ENCODE measurements at places on chromosomes 6 and 20.

- no peak for DNase-seq
Measured at GRCh38 chr6:108556250-108556649, 4.5 kb upstream of the FOXO3 start.

GRCh38 chr6:30754631-30755030 lies 10.3 kb upstream of the IER3 start:
- no peak for DNase-seq

DNA sequence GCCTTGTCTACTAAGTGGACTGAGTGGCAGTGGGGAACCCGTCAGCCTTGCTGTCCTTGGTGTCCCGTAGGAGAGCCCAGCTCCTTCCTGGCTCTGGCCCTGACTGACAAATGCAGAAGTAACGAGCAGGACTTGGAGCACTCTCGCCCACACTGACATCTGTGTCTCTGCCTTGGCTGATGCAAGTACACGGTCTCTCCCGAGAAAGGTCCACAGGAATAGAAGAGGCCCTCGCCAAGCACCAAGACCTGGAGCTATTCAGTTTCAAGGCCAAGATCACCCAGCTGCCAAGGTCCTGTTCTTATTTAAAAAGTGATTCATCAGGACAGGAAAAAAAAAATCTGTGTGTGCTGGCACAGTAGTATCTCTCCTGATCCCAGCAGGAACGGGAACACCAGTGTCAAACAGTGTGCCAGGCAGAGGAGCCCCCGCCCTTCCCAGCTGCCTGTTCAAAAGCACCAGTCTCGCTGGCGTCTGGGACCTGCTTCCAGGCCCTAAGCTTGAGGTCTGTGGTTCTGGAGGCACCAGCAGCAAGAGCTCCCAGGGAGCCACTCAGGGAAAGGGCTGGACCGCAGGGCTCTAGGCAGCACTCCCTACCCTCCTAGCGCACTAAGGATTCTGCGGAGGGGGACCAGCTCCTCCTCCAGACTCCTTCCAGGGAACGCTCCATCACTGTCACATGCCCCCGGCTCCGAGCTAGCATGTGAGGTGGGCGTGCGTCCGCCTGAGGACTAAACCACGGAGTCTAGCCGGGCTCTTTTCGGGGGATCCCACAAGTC lies 376.9 kb downstream of the RNGTT start:
- DNase-seq: no peak

GRCh38 chr20:37282556-37282955 lies 6.9 kb upstream of the MANBAL start:
- no peak for DNase-seq

DNA sequence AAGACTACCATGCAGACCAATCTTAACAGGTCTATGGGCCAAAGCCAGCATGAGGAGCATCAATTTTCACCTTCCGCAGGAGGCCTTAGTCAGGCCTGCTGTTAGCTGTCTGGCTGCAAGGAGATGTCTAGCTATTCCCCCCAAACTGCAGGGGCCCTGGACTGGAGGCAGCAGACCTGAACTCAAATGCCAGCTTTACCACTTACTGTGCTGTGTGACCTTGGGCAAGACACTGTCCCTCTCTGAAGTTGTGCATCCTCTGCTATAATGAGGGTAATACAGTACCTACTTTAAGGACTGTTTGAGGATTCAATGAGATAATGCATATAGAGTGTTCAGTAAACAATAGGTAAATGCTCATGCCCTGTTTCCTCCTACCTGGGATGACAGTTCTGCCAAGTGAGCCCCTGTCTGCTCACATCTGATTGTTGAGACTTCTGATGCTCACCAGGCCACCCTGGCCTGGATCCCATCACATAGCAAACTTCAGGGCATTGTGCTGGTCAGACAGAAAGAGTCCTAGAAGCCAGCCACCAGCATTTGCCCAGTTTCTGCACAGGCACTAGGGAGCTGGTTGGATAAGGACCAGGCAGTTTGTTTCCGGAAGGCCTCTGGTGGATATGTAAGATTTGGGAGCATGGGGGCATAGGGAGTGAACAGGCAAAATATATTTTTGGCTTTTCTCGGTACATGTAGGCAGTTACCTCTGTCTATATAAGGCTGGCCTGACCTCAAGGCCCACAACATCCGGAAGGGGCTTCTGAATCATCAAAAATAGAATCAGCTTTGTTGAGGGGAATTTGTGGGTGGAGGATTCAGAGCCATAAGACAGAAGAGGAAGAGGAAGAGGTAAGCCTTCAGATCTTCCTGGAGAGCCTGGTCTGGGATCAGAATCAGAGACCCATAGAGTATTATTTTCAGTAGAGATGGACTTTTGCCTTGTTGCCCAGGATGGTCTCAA lies 2.3 kb upstream of the OCSTAMP start:
- no peak for DNase-seq

DNA sequence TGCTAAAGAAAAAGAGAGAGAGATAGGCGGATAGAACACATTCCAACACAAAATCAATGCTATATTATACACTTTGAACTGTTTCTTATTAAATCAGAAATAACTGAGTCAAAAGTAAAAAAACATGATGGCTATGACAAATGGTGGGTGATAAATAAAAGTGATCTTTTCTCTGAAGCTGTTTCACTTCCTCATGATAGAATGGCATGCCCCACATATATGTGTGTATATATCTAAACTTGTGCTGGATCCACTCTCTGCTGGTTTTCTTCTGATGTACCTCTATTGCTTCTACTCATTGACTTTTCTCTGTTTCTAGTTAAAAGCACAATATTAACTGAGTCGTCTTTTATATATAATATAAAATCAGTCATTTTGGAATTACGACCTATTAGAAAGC lies 429.9 kb downstream of the PKHD1 start:
- DNase-seq: no peak

DNA sequence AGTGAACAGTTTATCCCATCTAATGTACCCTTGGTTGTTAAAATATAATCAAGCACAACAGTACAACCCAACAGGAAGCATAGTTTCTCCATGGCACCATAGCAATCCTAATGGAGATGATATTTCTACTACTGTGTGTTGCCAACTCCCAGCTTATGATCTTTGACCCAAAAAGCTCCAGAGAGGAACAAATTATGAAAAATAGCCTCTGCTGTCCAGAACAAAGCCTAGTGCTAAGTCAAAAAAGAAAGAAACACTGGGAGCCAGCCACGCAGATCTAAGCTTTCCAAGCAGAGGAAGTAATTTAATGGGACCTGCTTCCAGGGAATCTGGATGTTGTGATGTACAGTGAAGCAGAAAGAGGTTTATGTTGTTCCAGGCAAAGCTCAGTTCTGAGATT lies 52.2 kb upstream of the TASP1 start:
- no peak for DNase-seq

- no peak for DNase-seq
Measured at GRCh38 chr6:18219591-18219990, 44.7 kb downstream of the DEK start.

GRCh38 chr20:62796699-62797491 lies 622 bp downstream of the MRGBP start:
- DNase-seq: no peak

DNA sequence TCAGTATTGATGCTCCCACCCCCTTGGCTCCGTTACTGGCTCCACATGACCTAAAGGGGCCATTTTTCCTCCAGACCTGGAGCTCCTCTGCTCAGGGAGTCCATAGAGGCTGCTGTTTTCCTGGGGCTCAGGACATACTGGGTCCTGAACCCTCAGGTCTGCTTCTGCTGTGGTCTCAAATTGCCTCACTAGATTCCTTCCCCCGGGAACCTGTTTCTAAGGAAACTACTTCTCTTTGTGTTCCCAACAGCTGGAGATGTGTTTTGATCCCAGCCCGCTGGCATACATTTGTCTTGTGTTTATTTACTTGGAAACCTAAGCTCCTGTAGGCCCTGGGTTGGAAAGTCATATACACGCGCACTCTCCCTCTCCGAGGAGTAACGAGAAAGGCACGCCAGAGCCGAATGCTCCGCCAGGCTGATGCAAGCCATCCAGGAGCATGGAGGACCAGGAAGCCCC lies 222.8 kb downstream of the UST start:
- DNase-seq: peak; percentile 66

DNA sequence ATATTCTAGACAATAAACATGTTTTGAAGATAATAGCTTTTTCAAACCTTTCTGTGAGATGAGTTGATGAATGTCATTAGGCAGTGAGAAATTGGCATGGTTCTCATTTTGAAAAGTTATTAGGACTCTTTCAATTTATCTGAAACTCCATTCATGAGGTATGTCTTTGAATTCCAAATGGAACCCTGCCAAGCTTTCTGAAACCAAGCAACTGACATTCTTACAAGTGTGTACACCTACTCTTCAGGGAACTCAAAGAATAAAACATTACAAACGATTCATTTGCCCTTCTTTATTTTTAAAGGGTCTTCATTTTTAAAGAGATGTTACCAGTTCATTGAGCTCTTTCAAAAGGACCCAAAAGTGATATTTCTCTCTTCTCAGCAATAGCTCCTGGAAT lies 2.1 kb upstream of the TRDN start:
- no peak for DNase-seq

DNA sequence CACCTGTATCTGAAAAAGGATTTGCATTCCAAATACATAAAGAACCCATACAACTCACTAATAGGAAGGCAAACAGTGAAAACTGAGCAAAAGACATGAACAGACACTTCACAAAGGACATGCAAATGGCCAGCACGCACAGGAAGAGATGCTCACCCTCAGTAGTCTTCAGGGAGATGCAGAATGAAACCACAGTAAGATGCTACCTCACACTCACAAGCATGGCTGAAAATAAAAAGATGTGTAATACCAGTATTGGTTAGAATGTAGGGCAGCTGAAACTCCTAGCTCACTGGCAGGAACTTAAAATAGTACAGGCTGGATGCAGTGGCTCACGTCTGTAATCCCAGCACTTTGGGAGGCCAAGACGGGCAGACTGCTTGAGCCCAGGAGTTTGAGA lies 64.6 kb downstream of the SNX5 start:
- DNase-seq: no peak

DNA sequence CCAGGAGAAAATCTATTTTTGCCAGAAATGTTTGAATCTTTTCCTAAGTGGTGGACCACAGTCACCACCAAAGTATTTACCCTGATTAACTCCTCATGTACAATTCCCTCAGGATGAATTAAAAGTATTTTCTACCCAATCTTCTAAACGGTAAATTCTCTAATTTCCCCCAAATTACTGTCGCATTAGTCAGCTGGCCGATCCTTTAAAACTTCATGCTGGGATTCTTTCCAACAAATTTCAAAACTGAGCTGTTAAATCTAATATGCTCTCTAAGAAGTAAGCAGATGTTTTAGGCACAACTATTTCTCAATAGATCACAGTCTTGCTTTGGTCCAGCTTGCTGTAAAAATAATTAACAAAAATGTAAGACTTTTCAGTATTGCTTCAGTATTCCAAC lies 447.2 kb downstream of the FRK start:
- DNase-seq: no peak

GRCh38 chr6:131789219-131789618 lies 18.6 kb upstream of the ENPP1 start:
- no peak for DNase-seq

- no peak for DNase-seq
Measured at GRCh38 chr6:7173843-7174503, 66.2 kb downstream of the RREB1 start.

DNA sequence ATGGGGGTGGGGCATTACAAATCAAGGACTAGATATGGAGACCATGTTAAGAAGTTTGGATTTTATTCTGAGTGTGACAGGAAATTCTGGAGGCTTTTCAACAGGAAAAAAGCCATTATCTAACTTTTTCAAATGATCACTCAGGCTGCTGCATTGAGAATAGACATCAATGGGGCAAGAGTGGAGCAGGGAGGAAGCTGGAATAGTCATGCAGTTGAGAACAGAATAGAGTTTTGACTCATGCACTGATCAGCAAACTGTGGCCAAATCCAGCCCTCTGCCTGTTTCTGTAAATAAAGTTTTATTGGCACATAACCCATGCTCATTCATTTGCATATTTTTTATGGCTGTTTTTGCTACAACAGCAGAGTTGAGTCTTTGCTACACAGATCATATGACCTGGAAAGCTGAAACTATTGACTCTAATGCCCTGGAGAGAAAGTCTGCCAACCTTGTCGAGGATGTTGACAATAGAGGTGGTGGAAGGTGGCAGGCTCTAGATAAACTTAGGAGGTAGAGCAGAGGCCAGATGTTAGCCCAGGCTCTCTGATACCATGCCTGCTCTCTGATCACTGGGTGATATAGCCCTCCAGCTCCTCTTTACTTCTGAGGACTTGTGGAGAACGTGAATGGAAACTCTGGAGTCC lies 441.8 kb downstream of the PTPRT start:
- no peak for DNase-seq

DNA sequence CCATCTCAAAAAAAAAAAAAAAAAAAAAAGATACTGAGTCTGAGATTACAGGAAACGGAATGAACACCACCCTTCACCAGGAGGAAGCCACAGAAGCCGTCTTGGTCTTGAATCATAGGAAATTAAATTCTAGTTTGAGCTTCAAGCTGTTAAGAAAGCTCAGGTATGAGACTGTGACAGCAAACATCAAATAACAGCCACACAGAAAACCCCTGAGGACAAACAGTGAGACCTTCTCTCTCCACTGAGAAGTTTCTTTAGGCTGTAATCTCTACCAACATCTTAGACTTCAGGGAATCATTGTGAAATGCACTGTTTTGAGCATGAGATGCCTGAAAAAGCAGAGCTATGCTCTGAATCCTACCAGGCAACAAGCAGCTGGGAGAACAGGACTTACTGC lies 30.8 kb downstream of the PDE10A start:
- DNase-seq: no peak

DNA sequence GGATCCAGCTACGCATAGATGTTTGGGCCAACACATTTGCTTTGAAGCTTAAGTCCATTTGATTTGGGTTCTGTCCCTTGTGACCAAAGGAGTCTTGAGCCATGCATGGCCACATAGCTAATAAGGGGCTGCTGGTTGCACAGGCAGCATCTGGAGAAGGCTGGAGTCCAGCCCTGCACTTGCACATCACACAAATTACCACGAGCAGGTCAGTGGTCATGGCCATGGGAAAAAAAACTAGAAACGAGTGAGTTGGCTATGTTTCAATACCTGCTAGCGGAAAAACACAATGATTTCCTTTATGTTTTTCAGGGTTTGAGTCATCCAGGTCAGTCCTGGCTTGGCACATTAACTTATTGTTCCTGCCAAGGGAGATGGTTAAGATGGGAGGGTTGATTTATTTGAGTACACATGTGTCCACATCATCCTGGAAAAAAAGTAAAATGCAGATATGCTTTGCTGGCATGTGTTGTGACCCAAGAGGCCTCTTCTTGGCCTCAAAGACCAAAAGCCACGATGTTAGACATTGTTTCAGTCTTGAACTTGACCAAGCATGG lies 5.6 kb upstream of the STX16 start:
- peak; percentile 8 for DNase-seq

GRCh38 chr20:51380401-51381385 lies 161.8 kb downstream of the NFATC2 start:
- no peak for DNase-seq

GRCh38 chr20:22700367-22700766 lies 116.0 kb upstream of the FOXA2 start:
- no peak for DNase-seq
